Posterior vena cava (tissue), 2 donors: ENCODE measurements at places on chromosomes 1 and 21.
A peak's percentile ranks its signal among the peaks of the same experiment; 100 is the strongest.

GRCh38 chr1:68975212-68975933 is 478.5 kb upstream of the DEPDC1 start:
- DNase-seq, result no peak

- DNase-seq, result no peak
Measured at GRCh38 chr1:212235857-212236256, 49.4 kb upstream of the PPP2R5A start.

DNA sequence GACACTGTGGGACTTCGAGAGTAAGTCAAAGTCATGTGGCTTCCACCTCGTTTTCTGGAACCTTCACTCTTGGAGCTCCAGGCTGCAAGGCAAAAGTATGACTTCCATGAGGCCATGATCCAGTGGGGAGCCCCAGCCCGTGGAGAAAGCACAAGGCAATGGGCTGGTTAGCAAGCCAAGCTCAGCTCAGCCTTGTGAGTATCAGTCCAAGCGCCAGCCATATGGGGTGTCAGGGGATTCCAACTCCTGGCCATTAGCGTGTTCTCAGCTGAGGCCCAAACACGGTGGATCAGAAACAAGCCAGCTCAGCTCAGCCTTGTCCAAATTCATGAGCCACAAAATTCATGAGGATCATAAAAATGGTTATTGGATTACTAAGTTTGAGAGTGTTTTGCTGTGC is 261.0 kb downstream of the RHOU start:
- peak; percentile 78 for DNase-seq

GRCh38 chr21:35206141-35207125 is 157.3 kb upstream of the RUNX1 start:
- DNase-seq, result no peak

DNA sequence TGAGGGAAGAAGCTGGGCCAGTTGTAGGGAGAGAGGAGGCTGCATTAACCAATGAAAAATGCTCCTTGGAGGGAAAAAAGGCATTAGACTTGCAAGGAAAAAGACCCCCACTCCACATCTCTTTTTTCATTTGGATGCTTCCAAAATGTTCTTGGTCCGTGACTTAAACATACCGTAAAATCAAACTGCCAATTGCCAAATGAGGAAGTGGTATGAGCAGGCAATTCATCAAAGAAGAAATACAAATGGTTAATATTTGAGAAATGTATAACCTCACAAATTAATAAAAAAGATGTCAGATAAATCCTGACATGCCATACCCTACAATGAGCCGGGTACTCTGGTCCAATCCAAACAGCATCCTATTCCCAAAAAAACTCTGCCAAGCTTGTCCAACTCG is 30.6 kb downstream of the KANK4 start:
- no peak for DNase-seq

DNA sequence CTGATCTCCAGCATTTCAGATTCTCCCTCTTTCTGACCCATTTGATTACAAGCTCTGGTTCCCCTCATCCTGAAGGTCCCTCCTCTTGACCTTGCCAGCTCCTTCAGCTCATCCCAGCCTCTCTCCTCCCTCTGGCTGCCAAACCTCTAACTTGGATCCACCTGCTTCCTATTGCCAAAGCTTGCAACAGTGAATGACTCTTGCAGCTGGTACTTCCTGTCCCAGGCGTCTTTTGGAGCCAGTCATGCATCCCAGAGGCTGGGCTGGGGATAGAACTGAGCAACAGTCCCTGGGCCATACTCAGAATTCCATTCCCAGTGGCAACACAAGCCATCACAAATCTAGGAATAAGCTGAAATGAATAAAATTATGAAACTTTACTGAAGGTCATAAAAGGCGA is 27.7 kb upstream of the SPOCD1 start:
- peak; percentile 24 for DNase-seq

DNA sequence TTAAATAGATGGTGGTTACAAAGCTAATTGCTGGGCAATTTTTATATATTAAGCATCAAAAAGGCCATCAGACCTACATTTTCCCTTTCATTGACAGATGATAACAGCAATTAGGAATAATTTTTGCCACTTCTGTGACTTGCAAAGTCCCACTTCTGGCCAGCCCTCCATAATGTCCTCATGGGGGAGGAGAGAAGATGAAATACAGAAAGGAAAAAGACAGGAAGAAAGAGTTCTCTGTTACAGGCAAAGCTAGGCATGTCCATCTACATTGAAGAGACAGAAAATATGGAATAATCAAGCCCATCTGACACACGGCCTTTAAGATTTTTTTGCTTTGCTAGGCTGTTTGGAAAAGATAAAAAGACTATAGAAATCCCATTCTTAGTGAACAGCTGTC is 108.0 kb downstream of the ENAH start:
- DNase-seq, result no peak

DNA sequence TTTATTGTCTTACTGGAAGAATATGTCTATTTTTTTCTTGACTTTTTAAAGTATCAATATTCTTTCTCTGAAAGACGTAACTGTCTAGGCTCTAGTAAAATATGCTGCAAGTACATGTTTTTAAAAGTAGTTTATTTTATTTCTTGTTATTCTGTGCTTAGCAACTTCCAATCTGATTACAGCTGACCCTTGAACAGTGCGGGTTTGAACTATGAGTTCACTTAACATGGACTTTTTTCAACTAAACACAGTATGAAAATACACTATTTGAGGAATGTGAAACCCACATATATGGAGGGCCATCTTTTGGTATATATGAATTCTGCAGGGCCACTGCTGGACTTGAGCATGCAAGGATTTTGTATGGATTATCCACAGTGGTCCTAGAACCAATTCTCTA is 26.8 kb downstream of the GBP6 start:
- DNase-seq, result no peak

- peak; percentile 82 for DNase-seq
Measured at GRCh38 chr1:226990133-226990716, 50.1 kb downstream of the COQ8A start.

DNA sequence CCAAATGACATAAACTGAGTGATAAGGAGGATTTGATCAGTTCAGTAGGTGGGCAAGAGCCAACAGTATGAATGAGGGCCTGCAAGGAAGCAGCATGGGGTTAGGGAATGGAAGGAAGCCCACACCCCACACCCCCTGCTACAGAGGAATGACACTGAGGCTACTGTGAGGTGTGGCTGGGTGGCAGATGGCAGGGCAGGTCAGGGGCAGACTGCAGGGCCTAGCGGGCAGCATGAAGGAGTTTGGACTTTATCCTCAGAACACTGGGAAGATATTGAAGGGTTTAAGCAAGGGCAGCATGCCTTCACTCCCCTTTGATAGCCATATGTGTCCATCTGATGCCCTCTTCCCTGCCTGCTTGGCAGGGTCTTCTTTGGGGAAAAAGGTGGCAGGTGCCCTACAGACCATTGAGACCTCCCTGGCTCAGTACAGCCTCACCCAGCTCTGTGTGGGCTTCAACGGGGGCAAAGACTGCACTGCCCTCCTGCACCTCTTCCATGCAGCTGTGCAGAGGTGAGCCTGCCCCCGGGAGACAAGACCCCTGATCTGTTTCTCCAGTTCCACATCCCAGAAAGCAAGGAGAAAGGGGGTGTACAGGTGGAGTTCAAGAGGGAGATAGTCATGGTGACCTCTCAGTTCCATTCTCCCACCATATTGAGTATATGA is 4.1 kb upstream of the LENEP start:
- DNase-seq, result peak; percentile 48

DNA sequence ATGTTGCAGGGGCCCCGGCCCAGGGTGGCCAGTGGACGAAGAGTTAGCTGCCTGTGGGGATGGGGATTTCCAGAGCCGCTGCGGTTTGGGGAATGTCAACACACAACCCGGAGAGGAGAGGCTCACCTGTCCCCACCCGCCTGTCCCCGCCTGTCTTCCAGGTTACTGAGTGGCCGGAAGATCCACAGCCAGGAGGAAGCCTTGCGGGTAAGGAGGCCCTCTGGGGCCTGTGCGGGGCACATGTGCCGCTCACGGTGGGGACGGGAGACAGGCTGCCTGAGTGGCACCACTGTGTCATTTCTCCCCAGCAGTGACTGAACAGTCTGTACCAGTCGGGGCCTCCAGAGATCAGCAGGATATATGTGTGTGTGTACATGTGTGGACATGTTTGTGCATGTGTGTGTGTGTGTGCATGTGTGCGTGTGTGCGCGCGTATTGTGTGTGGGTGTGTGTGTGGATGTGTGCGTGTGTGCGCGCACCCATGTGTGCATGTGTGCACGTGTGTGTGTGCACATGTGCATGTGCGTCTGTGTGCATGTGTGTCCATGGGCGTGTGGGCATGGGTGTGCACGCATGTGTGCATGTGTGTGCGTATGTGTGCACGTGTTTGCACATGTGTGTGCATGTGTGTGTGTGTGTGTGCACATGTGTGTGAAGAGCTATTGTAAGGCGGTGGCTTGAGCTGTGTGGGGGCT is 25.6 kb downstream of the CSTB start:
- DNase-seq, result no peak

- no peak for DNase-seq
Measured at GRCh38 chr21:41483415-41483814, 24.5 kb downstream of the TMPRSS2 start.

- no peak for DNase-seq
Measured at GRCh38 chr21:27643326-27643725, 676.4 kb upstream of the ADAMTS5 start.

DNA sequence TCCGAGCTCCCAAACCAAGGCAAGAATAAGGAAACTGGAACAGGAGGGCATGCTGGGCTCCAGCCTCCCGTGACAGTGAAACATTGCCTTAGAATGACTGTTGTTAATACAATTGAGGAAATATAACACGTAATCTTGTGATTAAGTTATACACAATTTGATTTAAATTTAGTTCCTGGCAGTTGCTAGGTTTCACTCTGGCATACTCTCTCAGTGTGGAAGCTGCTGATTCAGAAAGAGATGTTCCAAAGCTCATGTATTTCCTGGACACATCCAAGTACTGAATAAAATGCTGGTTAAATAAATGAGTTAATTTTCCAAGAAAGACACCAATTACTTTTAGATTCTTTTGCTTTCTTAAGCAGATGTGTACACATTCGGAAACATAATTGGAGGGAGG is 176.1 kb downstream of the GRIK1 start:
- no peak for DNase-seq

GRCh38 chr1:38138498-38139233 is 92.1 kb upstream of the POU3F1 start:
- peak; percentile 91 for DNase-seq

DNA sequence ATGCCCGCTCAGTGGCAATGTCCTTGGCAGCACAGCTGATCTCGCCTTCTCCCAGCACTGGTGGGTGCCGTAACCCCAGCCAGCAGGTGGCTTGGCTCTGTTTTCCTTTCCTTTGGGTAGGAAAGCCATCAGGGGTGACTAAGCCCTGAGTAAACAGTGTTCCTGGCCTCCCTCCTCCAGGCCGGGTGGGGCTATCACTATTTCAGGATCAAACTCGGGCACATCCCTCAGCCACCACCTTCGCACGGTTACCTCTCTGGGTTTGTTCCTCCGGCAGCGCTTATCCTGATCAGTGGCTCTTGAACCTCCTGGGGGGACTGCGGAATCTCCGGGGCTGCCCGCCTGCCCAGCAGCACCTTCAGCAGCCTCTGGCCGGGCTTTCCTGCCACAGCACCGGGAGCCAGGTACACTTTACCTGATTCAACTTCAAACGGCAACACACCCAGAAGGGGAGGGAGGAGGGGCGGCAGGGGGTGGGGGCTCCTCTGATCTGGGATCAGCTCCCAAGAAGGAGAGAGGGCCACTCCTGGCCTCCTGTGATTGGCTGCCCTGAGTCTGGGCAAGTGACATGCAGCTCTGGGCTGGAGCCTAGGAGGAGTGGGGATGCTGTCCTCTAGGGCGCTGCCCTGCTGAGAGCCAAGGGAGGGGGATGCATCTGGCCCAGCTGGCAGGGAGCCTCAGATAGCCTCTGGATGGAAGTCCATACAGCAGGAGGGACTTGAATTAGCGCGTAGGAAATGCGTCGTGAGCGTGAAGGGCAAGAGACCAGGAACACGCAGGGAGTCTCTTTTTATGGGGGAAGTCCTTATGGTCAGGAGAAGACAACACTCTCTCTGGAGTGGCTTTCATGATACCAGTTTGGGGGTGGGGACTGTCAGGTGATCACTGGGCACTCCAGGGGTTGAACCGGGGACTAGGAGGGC is at the start of gene ASCL5:
ASCL5 (minus strand) TSS at position 353 of the 923 bp plus-strand sequence. CDS start 11,812 bp downstream, outside the sequence.
- no peak for DNase-seq

DNA sequence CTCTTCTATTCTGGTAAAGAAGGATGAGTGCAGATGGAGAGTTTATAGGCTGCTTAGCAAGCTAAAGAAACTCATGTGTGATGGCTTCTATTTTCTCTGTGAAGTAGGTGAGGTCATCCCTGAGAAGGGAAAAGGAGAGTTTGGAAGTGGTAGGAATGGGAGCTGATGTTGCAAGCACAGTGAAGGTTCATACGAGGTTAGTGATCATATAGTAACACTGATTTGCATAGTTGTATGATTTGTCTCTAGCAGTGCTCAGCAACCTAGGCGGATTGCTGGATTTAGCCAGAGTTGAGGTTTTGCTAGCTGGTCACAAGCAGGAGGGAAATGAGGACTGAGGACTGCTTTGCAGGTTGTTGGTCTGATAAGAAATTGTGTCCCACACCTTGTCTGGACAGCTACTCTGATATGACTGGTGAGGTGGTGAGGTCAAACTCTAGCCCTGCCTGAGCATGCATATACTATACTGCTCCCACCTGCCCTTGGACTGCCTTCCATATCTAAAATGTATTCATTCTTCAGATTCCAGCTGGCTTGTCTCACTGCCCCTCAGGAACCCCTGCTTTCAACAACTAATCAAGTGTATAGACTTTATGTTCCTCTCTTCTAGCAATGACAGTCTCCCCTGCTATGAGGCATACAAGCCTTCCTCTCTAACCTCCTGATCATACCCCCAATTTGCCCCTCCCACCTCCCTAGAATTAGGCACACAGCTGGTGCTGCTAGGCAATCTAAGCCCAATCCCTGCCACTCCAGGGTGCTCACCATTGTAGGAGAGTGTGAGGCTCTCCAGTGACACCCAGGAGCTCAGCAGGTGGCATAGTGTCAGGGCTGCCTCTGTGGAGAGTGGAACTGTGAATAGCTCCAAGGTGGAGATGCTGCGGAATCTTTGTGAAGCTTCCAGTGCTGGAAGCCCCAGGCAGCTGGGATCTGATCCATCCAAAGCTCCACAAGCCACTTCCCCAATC is 18.5 kb downstream of the LRRC41 start:
- no peak for DNase-seq

- DNase-seq, result peak; percentile 86
Measured at GRCh38 chr1:47211796-47212269, 20.2 kb downstream of the TAL1 start.

GRCh38 chr1:200237066-200237465 is 172.8 kb downstream of the ZNF281 start:
- no peak for DNase-seq

- DNase-seq, result no peak
Measured at GRCh38 chr1:89081005-89081404, 16.0 kb upstream of the GBP1 start.

DNA sequence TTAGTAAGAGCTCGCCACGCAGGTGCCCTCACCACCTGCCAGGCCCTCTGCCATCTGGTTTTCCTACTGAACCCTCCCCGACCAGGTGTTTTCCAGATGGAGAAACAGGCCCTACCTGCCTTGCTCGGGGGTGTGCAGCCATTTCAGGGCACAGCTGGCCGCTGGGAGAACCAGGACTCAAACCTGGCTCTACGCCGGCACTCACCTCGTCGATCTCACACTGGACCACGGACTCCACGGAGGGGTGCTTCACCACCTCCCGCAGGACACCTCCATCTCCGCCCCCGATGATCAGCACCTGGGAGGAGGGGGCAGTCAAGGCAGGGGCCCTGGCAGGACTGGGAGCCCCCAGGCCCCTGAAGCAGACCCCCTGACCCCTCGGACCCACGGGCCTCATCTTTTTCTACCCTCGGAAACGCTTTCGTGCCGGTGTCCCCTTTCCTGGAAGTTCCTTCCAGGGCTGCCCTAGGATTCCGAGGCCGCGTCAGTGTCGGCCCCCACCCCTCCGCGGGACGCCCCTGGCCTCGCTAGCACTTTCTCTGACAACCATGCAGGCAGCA is 1.1 kb downstream of the SRM start:
- peak; percentile 62 for DNase-seq
